ENCODE measurements at places on chromosomes 7 and 10.

DNA sequence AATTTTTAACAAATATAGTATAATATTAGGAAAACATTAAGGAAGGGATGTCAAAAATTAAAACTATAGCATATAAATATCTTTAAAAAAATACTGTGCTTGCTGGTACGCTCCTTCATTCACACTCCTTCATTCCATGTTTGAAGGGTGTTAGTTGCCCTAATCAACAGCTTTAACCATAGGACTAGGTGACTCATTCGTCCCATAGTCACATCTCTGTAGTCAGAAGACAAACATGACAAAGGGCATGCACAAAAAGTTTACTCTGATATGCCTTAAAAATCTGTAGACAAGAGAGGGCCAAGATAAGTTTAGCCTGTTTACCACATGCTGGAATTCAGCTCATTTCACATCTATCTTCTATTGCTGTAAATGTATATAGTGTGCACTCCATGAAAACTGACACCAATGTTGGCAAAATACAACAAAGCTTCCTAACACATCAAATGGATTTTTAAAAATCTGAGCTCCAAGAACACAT lies 646 bp downstream of the FAM13C start:
- DNase-seq, result peak; percentile 34

DNA sequence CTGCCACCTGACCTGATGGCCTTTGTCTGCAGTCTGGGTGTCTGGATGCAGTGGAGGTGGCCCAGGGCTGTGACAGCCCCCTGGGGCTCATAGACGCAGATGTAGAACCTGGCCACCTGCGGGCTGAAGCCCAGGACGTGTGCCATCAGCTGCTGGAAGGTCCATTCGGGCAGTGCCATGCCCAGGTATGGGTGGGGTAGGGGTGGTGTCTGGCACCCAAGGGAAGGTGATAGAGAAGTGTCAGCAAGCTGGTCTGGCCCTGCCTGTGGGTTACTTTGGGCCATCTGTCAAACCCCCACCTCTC lies 6.1 kb upstream of the ZNF467 start:
- DNase-seq, result no peak

GRCh38 chr7:157306846-157307838 lies 29.7 kb upstream of the DNAJB6 start:
- no peak for DNase-seq

GRCh38 chr7:43362652-43363034 lies 220.3 kb upstream of the STK17A start:
- DNase-seq, result peak; percentile 32

DNA sequence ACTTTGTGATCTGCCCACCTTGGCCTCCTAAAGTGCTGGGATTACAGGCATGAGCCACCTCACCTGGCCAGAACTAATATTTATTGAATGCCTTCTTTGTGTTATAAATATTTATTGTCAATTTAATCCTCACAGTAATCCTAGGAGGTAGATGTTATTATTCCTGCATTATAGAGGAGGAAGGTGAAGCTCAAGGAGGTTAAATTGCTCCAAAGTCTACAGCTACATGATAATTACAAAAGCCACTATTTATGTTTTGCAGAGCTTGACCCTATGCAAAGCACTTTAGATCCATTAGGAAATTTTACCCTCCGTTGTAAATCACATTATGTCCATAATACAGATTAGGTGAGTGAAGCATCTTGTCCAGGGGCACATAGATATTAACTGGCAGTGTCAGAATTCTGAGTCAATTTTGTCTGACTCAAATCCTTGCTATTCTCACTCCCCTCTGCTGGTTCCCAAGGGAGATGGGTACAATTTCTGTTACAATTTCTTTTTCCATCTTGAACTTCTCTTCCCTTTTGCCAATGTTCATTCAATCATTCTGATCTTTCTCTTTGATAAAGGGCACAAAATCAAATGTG lies 25.7 kb upstream of the CDK14 start:
- DNase-seq, result no peak

DNA sequence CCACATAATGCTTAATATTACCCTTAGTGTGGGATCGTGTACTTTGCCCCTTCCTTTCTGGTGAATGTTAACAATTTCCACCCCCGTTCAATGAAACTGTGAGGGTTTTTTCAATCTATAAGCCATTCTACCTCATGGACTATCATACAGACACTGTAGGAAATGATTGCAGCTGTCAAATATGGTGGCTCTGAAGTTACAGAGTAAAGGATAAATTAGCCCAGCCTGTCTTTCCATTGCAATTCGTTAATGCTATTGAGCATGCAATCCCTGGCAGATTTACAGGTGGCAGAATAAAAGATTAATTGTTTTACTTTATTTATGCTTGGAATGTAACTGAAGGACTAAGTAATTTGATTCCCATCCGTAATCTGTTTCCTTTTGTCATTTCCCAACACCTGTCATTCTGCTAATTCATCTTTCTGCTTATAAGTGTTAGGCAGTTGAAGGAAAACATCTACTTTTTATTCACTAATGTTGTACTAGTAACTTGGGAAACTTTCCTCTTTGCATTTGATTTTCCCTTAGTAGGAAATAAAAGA lies 1211.6 kb upstream of the LRRN3 start:
- no peak for DNase-seq

- peak; percentile 30 for DNase-seq
These were observed 481.0 kb downstream of the TNS3 start for GRCh38 chr7:47100817-47101435.

DNA sequence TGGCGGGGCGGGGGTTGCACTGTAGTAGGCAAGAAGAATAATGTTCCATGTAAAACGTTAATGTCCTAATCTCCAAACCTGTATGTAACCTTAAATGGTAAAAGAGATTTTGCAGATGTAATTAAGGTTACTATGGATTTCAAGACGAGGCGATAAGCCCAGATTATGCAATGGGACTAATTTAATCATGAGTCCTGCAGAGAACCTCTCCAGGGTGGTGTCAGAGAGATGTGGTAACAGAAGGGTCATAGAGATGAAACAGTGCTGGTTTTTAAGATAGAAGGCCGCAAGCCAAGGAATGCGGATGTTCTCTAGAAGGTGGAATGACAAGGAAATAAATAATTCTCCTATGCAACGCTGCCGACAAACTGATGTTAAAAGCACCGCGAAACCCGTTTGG lies 57.1 kb downstream of the UBE3C start:
- DNase-seq, result no peak

Measured in cerebellar cortex (tissue), 1 donor.